ENCODE measurements at places on chromosomes 12 and 14.

GRCh38 chr12:104342635-104343249 is 39.2 kb downstream of the EID3 start:
- DNase-seq, result no peak

- DNase-seq, result no peak
These were observed 115.0 kb downstream of the DACT1 start for GRCh38 chr14:58752771-58753201.

DNA sequence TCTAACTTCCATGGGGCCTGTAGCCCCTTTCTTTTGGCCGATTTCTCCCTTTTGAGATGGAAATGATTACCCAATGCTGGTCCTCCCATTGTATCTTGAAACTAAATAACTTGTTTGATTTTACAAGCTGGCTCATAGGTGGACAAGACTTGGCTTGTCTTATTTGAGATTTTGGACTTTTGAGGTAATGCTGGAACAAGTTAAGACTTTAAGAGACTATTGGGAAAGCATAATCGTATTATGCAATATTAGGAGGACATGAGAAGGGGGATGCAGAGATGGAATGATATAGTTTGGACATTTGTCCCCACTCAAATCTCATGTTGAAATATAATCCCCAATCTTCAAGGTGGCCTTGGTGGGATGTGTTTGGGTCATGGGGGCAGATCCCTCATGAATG is 49.2 kb upstream of the LYZ start:
- no peak for DNase-seq

- DNase-seq, result no peak
These were observed 304.7 kb downstream of the ADGRD1 start for GRCh38 chr12:131258398-131258797.

All from GM12891 (cell line).